Dermis blood vessel endothelial cell (primary cell): ENCODE measurements at places on chromosomes 12 and 14. TPM values are rescaled to one million over a fixed set of nuclear protein-coding genes. Genes with fewer than 3 reads are reported as not detected.

- no peak for DNase-seq
Measured at GRCh38 chr14:48086516-48086915, 411.1 kb upstream of the MDGA2 start.

- DNase-seq: peak; percentile 79
Measured at GRCh38 chr14:24307575-24308341, at the start of gene CIDEB. TSS of gene CIDEB (minus strand) at chr14:24307977. CDS start at chr14:24307858, 119 bp downstream.

Gene FGF23
- not detected in 2 replicates for total RNA-seq

DNA sequence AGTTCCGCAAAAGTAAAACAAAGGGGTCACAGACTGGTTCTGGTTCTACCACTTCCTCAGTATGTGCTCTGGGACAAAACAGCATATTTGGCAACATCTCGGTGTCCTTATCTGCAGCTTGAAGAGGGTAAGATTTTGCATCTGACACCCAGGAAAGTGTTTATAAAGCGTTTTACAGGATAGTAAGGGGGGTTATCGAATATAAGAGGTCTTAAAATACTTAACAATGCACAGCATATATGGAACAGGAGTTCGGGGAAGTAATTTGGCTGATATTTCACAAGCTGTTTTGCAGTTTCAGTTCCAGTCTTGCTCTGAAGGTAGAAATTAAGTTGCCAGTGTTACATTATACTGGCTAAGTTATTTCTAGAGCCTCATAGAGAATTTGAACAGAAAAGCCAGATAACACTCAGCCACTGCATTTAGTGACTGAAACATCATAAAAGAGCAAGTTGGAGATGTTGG is 904 bp upstream of the MAP4K5 start:
- no peak for DNase-seq

Gene TIMELESS
- total RNA-seq: 8.8 and 24.7 TPM in 2 replicates

- DNase-seq: no peak
Measured at GRCh38 chr12:106084014-106084671, 54.6 kb downstream of the NUAK1 start.

DNA sequence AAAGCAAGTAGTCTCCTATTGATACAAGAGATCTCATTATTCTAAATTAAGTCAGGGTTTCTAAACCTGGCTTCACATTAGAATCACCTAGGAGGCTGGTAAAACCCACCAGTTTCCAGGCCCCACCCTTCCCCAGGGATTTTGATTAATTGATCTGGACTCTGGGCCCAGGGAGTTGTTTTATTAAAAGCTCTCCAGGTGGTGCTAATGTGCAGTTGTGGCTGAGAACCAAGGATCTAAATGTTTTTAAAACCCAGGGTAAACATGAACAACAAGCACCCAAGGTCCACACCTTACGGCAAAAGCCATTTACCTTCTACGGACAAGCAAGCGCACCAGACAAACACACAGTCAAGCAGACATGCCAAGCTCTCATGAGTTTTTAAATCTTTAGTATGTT is 73.9 kb downstream of the SLC2A13 start:
- no peak for DNase-seq

DNA sequence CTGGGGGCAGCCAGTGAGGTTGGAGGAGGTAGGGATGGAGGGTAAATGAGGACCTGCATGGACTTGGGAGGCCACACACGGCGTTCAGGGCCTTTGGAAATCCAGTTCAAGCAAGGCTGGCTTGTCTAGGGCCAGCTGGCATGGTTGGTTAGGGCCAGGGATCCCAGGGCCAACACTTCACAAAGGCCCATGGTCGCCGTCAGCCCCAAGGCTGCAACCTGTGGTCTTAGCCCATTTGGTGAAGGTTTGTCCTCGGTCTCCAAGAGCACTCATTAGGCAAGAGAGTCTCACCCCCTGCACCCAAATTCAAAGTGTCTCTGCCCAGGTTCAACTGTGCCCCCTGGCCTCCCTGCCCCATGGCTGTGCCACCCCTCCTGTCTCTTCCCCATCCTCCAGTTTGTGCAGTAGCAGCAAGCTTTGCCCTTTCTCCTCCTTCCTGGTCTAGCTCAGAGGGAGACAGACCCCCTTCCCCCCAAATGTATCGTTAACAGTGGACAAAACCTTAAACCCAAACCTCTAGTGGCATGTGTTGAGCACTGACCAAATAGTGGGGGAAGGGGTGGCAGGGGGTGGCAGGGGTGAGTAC is 94.1 kb downstream of the NINJ2 start:
- no peak for DNase-seq

DNA sequence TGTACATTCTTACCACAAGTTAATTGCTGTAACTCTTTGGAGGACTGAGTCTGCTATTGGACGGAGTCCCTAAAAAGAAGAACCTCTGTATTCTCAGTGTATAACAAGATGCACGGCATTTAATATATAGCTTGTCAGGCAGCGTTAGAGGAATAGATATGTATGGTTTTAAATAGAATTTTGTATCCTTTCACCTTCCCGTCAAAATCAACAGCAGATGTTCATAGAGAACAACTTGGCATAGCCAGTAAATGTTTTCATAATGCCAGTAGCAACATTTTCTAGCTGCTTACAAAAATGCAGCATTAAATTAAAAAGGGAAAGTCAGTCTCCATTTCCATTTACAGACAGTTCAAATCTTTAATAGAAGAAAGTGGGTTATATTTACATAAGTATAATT is 6.8 kb downstream of the SCYL2 start:
- no peak for DNase-seq

DNA sequence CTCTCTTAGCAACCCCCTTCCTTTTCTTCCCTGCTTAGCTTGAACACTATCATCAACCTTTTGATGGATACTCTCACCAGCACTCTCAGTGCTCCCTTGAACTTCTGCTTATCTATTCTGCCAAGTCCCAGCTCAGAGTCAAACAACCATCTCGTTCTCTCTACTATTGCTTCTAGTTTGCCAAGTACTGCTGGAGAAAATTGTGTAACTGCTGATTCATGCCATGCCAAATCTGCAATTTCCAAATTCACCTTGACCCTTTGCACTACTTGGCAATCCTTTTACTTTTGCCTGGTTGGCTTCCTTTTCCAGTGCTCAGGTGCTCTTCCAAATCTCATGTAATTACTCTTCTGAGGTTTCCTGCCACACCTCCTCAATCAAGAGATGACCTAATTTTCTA is 2.8 kb upstream of the CCDC196 start:
- no peak for DNase-seq

DNA sequence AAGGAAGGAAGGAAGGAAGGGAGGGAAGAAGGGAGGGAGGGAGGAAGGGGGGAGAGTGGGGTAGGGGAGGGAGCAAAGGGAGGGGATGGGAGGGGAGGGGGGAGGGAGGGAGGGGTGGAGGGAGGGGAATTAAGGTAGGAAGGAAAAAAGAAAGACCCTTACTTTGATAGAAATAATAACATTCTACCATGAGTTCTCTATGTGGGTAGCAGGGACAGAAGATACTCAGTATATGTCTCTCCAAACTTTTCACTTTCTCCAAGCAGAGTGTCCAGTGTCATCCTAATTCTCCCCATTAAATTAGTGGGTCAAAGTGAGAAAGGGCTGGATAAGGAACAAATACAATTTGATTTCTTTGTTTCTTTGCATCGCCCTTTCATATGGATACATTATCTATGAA is 553.4 kb upstream of the USP15 start:
- DNase-seq: no peak

- DNase-seq: no peak
Measured at GRCh38 chr14:54396183-54396492, 669 bp upstream of the CDKN3 start.

DNA sequence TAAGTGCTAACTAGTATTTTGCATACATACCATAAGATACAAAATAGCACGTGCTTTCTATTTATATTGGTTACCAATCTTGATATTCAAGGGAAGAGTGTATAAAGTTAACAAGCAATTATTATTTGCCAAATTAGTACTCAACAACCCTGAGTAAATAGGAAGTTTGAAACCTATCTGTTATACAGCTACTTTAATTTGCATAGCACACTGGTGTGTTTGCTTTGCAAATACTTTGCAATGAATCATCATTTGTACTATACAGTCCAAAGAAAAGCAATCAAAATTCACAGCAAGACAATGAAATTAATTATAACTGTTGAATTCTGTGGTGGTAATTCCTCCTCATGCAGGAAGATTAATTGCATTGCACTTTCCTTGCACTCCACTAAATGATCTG is 469.1 kb downstream of the PRKD1 start:
- no peak for DNase-seq

GRCh38 chr12:7934889-7935492 is 996 bp downstream of the SLC2A3 start:
- peak; percentile 8 for DNase-seq

- peak; percentile 28 for DNase-seq
Measured at GRCh38 chr14:36524874-36525745, 5.1 kb upstream of the NKX2-1 start.

Gene NRXN3
- under 0.01 and 0.05 TPM in 2 replicates for total RNA-seq

DNA sequence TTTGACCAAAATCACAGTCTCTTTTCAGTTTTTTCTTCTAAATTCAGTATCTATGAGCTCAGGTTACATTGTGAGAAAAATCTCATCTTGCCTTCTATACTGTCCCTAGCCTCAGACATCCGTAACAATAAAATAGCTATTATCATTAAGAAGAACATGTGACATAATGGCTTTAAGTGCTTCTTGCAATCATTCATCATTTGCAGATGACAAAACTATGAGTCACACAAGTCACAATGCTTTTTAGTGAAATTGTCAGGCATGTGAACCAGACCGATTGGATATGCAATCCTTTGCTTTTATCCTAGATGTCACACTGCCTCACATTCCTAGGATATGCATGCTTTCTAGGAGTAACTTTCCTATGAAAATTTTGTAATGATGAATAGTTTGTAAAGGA is 313.1 kb downstream of the SLC6A15 start:
- DNase-seq: no peak

DNA sequence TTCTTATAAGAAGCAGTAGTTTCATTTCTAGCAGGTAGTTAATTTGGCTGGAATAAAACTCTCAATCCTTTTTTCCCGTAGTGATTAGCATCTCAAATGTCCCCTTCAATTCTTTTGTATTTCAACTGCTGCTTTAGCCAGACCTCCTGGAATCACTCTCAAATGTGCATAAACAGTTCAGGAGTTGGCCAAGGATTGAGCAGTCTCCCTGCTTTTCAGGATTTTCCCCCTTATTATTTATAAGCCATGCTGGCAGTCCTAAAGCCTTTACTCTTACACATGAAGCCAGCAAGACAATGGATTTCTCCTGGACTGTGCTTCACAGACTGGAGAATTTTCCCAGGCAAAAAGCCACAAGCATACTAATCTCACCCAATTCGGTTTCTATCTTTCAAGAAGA is 950.1 kb downstream of the VRK1 start:
- no peak for DNase-seq
